Thoracic aorta (tissue), 2 donors: ENCODE measurements at places on chromosomes 7 and 10.

DNA sequence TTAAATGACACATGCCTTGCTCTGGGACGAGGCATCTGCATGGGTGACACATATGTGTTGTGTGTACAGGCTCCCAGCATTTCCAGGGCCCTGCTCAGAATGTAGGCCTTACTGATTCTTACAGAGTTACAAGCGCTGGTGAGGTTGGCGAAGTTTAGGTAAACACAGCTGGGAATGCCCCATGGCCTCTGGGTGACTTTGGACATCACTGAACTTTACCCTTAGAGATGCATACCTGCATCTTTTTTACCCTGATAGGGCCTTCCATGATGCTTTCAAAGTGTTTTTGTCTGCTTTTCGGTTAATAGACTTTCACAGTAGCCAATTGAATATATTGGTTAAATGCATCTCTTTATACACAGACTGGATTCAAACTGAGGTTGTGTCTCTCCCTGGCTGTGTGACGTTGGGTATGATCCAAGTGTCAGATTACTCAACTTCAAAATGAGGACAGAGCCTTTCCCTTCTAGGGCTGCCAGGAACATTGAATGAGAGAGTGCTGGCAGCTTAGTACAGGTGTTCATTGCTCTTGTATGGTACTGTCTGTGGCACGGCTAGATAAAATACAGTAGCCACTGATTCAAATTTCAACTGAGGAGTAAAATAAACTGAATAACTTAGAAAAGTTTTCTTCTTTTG is 29.5 kb downstream of the EGFR start:
- no peak for DNase-seq

DNA sequence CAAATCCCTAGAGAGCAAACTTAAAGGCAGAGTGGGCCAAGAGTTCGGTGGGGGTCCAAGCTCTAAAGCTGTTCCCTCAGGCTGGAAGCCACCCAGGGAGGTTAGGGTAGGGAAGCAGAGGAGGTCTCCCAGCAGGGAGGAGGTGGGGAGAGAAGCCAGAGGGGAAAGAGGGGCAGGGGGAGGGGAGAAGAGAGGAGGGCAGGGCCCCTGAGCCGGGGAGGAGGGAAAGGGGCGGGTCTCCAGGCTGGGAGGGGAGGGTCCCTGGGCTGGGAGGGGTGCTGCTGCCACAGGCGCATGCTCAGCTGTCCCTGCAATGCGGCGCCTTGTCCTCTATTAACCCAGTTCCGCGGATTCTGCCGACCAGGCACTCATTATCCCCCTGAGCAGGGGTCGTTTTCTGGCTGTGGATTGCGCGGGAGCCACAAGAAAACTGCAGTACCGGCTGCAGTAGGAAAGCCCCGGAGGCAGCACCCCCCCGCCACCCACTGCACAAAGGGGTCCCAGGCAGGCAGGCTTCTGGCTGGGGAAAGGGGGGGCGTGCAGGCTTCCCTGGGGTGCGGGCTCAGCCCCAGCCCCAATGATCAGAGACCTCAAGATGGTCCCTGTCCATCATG is 49.3 kb downstream of the CAMK2B start:
- no peak for DNase-seq

GRCh38 chr7:80165177-80165576 is 30.5 kb downstream of the GNAI1 start:
- no peak for DNase-seq

GRCh38 chr10:76408646-76409045 is 977.2 kb downstream of the LRMDA start:
- no peak for DNase-seq

DNA sequence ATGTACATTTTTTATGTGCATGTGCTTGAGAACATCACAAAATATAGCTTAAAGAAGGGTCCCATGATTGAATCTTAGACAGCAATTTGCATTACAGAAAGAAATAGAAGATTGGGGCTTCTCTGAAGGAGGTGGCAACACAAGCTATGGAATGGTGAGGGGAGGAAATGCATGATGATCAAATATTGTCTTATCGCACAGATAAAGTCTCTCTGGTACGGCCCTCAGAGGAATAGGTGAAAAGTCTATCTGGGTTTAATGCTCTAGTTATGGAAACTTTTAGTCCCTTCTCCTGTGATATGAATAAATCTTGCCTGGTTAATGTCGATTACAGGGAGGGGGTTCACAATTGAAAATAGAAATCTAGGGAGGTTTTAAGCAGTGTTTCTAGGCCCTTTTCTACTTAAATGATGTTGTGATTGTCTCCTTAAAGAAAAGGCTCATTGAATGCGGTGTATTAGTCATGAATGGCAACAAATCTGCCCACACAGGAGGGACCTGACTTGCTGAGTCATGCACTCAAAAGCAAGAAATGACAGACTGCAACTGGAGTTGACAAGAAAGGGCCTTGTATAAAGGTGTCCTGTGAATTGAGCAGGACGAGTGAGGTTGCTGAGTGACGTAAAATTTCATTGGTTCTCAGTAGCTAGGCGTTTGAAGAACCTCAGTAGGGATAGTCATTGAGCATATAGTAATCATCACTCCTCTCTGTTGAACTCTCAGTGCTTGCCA is 133.4 kb upstream of the CSTF2T start:
- no peak for DNase-seq

GRCh38 chr7:101248276-101248675 is 3.4 kb upstream of the FIS1 start:
- DNase-seq = no peak

DNA sequence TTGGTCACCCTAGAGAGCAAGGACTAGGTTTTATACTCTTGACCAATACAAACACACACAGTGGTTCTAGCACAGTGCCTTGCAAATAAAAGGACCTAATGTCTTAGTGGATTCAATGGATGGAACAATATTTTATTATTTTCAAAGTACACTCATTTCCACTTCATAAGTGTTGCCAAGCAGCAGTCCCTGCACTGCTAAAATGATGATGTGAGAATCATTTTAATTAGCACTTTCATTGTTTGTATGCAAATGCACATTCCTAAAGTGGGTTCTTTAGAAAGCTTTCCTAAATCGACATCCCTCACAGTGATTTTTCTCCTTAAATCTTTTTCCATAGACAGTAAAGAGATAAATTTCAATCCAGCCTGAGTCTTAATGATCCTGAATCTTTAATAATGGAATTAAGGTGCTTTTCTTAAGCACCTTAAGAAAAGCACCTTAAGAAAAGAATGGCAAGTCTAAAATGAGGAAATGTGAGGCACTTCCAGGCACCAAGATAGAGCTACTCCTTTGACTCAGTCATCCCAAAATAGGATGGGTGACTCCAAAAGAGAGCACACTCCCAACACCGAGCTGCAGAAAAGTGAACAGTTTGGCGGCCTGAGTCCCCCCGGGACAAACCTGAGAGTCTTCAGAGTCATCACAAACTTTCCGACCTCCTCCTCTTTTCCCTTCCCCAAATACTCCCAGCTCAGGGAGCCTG is 84.5 kb downstream of the SORBS1 start:
- no peak for DNase-seq

DNA sequence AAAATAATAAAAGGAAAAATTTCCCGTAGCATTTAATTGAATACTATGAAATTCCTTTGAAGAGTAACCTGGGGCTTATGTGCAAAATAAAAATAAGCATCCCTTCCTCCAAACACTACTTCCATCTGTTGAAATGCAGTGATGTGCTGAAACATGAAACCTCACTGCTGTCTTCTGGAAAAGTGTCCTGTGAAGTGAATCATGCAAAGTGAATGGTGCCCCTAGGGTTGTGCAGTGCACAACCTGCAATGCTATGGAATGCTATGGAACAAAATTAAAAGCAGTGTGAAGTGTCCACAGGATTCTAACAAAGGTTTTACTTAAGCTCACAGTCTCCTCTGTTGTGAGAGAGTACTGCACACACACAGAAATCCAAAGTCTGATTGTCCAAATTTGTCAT is 480.9 kb downstream of the ETV1 start:
- DNase-seq = no peak

- no peak for DNase-seq
These were observed 33.2 kb downstream of the FRMPD2 start for GRCh38 chr10:48241332-48241731.

DNA sequence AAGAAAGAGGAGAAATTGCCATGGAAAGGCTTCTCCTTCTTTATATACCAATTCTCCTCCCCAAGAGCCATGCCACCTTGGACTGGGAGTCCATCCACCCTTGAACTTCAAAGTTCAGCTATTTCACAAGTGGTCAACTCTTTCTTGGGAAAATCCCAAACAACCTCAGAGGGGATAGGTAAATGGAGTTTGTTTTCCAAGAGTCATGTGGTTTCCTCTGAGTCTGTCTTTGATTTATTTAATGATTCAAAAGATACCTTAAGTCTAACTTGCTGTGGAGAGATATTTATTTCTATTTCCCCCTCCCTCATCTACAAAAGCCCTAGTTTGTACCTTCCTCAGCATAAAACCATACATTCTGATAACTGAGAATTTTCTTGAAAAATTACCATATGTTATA is 758.6 kb upstream of the IGFBP3 start:
- DNase-seq = no peak

GRCh38 chr10:44172883-44173607 is 211.9 kb downstream of the CXCL12 start:
- no peak for DNase-seq

- DNase-seq = no peak
These were observed 118.4 kb upstream of the WDR11 start for GRCh38 chr10:120732643-120733313.

DNA sequence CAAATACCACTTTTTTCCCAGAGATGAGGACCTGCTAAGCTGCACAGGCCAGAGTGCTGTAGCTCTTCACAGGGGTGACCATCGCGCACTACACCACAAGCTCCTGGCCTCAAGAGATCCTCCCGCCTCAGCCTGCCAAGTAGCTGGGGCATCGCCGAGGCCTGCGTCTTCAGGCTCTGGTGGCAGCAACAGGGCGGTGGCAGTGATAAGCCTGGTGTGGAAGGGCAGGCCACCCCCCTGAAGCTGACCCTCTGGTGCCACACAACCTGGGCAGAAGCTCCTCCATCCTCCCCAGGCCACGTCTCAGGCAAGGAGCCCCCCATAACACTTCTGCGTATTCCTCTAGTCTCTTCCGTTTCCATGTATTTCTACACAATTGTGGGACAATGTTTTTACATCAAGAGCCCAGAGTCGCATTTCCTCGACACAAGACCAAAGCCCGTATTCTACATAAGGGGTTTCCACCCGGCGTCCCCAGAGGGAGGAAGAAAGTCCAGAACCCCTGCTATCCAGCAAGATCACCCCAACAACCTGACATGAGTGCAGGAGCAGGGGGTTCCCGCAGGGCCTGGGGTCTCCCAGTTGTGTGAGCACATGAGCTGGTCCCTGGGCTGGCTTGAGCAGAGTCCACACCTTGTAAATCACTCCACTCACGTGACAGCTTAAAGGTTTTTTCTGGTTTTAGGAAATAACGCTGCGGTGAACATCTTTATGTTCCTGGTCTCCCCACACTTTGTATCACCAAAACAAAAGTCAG is 37.6 kb upstream of the NCAPG2 start:
- DNase-seq = no peak

DNA sequence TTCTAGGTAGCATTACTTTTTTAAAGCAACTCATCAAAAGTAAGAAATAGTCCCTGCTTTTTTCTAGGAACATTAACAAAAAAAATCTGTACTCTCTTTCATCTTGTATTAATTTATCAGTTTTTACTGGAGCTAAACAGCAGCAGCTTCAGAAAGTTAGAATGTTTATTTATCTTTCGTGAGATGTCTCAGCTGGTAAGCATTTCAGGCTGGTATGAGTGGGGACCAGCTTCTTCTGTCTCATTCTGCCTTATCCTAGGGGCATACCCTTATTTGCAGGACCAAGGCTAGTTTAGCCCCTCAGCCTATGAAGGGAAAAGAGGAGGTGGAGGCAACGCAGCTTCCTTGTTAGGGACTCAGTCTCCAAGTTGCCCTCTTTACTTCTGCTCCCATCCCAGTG is 35.1 kb downstream of the LANCL2 start:
- DNase-seq = no peak

GRCh38 chr7:16071246-16071857 is 350.0 kb downstream of the CRPPA start:
- DNase-seq = no peak

DNA sequence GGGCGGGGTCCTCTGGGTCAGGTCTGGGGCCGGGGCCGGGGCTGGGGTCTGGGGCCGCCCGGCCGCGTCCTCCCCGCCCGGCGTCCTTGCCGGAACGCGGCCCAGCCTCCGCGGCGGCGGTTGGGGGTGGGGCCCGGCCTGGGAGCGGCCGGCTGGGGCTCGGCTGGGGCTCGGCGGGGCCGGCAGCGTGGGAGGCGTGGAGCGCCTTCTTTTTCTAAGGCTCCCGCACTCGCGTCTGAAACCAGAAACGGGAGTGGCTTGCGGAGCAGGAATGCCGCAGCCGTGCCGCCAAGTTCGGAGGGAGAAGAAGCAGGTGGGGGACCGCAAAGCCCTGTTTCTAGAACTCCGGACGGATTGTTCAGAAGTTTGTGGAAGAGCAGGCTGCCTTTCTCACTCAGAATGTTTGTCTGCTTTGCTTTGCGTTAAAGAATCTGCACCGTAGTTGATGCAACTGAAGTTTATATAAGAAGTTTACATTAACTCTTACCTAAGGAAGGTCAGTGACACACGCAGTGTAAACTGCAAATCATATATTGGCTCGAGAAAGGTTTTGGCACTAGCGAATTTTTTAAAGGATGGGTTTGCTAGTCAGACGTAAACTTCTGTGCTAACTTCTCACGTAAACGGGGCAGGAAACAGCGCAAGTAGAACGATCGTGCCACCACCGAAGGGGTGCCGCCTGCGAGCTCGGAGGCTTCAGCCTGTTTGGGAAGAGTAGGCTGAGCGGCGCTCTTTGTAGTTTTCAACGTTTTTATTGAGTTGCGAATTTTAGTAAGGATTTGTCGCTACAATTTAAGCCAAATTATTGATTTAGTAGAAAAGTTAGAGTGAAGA is 729 bp downstream of the DNAJB6 start:
- no peak for DNase-seq

DNA sequence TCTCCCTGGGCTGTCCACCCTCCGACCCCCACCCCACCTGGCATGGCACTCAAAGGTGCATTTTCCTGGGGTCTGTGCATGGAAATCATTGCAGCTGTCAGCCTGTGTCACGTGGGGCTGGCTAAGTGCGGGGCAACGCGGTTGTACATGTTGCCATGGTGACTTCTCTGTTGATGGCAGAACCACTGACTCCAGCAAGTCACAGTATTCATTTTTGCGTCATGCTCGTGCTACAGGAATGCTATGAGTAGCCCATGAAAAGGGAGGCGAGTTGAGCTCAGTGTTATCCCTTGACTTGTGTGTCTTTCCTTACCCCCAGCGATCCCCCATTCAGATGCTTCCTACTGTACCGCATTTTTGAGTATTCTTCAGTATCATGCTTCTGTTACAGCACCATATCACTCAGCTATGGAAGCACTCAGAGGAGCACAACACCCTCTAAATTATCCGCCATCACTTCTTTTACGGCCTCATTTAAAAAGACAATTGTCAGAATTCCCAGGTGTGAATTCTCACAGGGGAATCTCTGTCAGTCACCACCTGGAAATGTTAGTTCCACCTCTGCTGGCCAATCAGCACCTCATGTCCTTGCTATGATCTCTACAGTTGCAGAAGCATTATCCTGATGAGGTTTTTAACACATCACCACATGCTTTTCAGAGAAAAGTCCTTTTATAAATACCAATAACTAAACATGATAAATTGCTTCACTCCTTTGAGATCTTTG is 194.4 kb upstream of the C7orf33 start:
- DNase-seq = no peak
